ENCODE measurements at places on chromosomes 2 and 18.
A peak's percentile ranks its signal among the peaks of the same experiment; 100 is the strongest.

DNA sequence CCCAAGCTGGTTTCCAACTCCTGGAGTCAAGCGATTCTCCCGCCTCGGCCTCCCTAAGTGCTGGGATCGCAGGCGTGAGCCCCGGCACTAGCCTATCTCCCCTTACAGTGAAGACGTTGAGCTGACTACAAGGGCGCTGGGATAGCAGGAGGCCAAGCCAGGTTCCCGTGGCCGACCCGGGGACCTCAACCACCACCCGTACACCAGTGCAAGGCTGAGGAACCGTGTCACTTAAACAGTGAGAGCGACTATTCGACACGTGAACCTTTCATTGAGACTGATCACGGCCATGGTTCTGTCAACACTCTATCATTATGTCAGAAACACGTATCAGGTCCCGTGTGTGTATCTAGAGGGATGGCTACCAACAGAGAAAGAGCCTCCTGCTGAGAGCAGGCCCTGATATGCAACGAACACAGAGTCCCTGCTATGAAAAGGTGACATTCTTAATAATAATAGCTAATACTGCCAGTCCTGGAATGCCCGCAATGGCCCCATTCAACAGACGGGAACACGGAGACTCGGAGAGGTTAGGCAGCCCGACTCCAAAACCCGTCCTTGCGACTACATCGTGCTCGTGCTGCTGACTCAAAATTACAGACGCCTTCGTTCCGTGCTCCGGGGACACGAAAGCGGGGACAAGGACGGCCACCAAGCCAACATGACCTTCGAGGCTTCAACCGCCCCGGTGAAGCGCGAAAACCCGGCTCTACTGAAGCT lies 833 bp downstream of the AFG3L2 start:
- peak; percentile 42 for DNase-seq

DNA sequence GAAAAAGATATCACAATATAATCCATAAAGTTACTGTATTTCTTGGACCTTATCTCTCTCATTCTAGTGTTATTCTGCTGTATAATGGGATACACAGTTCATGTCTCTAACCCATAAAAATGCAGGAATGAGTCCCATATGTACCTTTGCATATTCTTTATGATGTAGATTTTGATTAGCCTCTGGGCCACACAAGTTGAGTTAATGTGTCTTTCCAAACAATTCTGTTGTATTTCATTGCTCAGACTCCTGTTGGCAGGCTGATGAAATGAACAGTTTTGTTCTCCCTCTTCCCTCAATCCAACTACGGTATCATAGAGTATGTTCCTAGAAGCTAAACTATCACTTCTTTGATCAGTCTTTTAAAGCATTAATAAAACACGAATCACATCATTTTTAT lies 113.2 kb upstream of the SATB2 start:
- no peak for DNase-seq

DNA sequence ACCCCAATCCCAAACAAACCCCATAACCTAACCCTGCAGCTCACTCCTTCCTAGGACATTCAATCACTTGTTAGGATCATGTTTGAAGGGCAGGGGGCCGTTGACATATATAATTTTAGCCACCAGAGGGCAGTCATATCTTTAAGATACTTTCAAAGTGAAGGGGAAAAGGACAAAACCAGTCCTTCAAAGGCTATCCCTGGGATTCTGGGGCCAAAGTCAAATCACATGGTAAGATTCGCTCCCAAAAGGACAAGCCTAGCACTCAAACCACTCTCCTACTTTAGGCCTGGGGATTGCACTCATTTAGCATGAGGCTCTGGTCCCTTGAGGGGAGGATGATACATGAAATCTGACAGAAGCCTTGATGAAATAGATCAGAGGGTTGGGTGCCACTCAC lies 44.6 kb downstream of the HAUS1 start:
- no peak for DNase-seq

- no peak for DNase-seq
These were observed 5.7 kb downstream of the ZFP36L2 start for GRCh38 chr2:43220760-43221123.

DNA sequence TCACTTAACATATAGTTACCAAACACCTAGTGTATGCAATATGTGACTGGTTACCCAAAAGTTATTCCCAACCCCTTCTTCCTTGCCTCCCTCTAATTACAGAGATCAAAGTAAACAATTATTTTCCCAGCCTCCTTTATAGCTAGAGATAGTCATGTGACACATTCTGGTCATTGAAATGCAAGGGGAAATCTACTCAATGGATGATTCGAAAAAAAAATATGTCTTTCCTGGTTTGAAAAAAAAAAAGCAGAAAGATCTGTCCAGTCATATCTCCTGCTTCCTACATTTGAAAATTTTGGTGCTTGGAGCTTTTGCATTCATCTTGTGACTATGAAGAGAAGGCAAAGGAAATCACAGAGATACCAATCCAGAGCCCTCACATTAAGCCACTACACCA lies 27.6 kb upstream of the UGP2 start:
- no peak for DNase-seq

GRCh38 chr2:10591207-10591606 lies 98.6 kb downstream of the NOL10 start:
- no peak for DNase-seq

All from left colon (tissue), 2 donors.